Activated T-helper 2 cell treated with anti-CD3 and anti-CD28 coated beads, Interferon-gamma antibody, Interleukin-2, Interleukin-4, amounts not matched to agents 10 μg/mL and 5 μg/mL and 100 μg/mL, durations not matched to agents 14 hours and 24 hours and 36 hours (primary cell): ENCODE measurements at places on chromosomes 7 and 10. TPM values are rescaled to one million over a fixed set of nuclear protein-coding genes. Genes with fewer than 3 reads are reported as not detected.

- H3K36me3 ChIP-seq: no peaks in the 10 kb centered on the region
- H3K4me3 ChIP-seq: no peak overlapping the region
- no peak overlapping the region for H3K27ac ChIP-seq
- no peaks in the 10 kb centered on the region for H3K27me3 ChIP-seq
These were observed 73.4 kb downstream of the CFAP46 start for GRCh38 chr10:132868995-132869394.

- H3K36me3 ChIP-seq: no peaks in the 10 kb centered on the region
- no peak for DNase-seq
- no peak overlapping the region for H3K27ac ChIP-seq
- peaks cover 20% of the 10 kb centered on the region for H3K27me3 ChIP-seq
These were observed 25.2 kb downstream of the ATRNL1 start for GRCh38 chr10:115118346-115118745.

GRCh38 chr7:33185786-33186185 lies 56.4 kb downstream of the BBS9 start:
- H3K36me3 ChIP-seq: no peaks in the 10 kb centered on the region
- no peak for DNase-seq
- peaks cover 5% of the 10 kb centered on the region for H3K4me1 ChIP-seq

GRCh38 chr10:74077416-74077815 lies 73.2 kb downstream of the AP3M1 start:
- peaks cover 46% of the 10 kb centered on the region for H3K4me1 ChIP-seq
- H3K27ac ChIP-seq: no peak overlapping the region
- no peak for DNase-seq
- peaks cover 57% of the 10 kb centered on the region for H3K36me3 ChIP-seq

Gene FAM241B
- total RNA-seq: 9.3 and 12.1 TPM in 2 replicates

Gene INTS1
- 86.7 and 91.0 TPM in 2 replicates for total RNA-seq

Gene FFAR4
- total RNA-seq: not detected in 2 replicates

DNA sequence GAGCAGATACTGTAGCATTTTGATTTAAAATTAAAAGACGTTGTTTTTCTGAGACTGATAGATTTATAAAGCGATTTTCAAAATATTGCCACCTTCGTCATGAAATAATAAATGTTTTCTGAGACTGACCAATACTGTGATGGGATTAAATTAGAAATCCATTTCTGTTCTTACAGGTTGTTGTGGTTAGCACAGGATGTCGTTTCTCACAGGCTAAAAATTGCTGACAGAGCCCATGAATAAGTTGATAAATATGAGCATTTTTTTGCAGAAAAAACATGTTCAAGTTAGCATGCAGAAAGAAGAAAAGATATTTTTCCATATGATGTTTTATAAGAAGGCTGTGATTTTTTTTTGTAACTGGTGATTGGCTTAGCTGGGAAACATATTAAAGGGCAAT lies 66.8 kb downstream of the POU6F2 start:
- no peak overlapping the region for H3K4me3 ChIP-seq
- H3K27me3 ChIP-seq: peaks cover 3% of the 10 kb centered on the region
- DNase-seq: no peak
- no peak overlapping the region for H3K27ac ChIP-seq
- H3K4me1 ChIP-seq: no peaks in the 10 kb centered on the region

- no peak overlapping the region for H3K27ac ChIP-seq
- H3K4me1 ChIP-seq: peaks cover 2% of the 10 kb centered on the region
- no peak for DNase-seq
- no peaks in the 10 kb centered on the region for H3K27me3 ChIP-seq
- no peaks in the 10 kb centered on the region for H3K36me3 ChIP-seq
These were observed 27.7 kb downstream of the PHYH start for GRCh38 chr10:13272164-13272571.

Gene SFRP4
- total RNA-seq: not detected in 2 replicates

- no peak overlapping the region for H3K4me3 ChIP-seq
- no peaks in the 10 kb centered on the region for H3K36me3 ChIP-seq
- no peak for DNase-seq
- H3K27me3 ChIP-seq: no peaks in the 10 kb centered on the region
These were observed 76.9 kb upstream of the ANK3 start for GRCh38 chr10:60466267-60467201.

Gene GTF2I
- total RNA-seq: 186 and 188 TPM in 2 replicates

GRCh38 chr7:150823043-150823442 lies 22.5 kb downstream of the TMEM176A start:
- peaks cover 37% of the 10 kb centered on the region for H3K27me3 ChIP-seq
- H3K4me1 ChIP-seq: peaks cover 5% of the 10 kb centered on the region

DNA sequence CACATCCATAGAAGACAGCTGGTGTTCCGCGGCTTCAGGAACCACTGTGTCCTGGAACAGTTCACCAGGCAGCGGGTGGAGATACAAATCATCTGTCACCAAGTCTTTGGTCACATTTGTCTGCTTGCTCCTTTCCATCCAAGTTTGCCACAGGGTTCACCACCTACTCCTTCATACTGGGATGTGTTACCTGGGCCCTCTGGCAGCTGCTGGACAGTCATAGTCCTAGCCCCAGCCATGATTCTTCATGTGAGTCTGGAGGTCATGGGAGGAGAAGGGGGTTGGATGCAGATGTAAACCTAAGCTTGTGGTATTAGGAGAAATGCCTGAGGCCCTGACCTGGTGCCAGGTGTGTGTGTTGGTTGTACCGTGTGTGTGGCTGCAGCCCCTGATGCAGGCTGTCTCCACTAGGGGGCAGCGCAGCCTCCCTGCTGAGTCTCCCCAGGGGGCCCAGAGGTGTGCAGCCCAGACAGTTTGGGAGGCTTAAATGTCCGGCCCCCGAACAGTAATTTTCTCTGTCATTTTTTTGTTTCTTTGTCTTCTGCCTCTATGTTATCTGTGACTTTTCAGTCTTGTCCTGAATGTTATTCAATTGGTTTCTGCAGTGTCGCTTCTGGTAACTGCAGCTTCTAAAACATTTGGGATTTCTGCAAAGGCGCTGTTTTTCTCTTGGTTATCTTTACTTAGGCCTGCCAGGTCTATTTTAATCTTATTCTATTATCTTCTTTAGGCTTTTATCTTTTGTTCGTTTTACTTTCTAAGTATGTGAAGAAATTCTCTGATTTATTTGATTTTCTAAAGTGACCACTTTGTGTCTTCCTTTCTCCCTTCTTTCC lies 14.8 kb downstream of the NPS start:
- no peak overlapping the region for H3K4me3 ChIP-seq
- no peaks in the 10 kb centered on the region for H3K36me3 ChIP-seq
- H3K27ac ChIP-seq: no peak overlapping the region
- no peaks in the 10 kb centered on the region for H3K4me1 ChIP-seq

DNA sequence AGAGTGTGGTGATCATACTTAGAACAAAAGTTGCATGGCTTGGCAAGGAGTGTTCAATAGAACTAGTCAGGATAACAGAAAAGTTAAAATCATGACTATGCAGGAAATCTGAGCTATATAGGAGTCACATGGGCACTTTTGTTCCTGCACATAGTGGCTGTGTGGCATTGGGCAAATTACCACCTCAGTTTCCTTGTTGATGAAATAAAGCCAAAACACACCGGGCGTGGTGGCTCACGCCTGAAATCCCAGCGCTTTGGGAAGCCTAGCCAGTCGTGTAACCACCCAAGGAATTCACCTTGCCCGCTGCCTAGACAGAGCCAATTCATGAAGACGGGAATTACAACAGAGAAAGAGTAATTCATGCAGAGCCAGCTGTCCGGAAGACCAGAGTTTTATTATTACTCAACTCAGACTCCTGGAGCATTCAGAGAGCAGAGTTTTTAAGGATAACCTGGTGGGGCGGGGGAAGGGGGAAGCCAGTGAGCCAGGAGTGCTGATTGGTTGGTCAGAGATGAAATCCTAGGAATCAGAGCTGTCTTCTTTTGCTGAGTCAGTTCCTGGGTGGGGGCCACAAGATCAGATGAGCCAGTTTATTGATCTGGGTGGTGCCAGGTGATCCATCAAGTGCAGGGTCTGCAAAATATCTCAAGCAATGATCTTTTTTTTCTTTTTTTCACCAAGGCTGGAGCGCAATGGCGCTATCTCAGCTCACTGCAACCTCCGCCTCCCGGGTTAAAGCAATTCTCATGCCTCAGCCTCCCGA lies 6.4 kb upstream of the MKRN1 start:
- no peak overlapping the region for H3K4me3 ChIP-seq
- DNase-seq: no peak
- H3K4me1 ChIP-seq: peaks cover 13% of the 10 kb centered on the region
- H3K27ac ChIP-seq: no peak overlapping the region
- H3K27me3 ChIP-seq: no peaks in the 10 kb centered on the region

Gene DENND2A
- total RNA-seq: not detected in 2 replicates

Gene IDI2
- total RNA-seq: not detected in 2 replicates

Gene AKR1C4
- not detected in 2 replicates for total RNA-seq

Gene TMEM130
- total RNA-seq: 0.30 TPM in 1 of 2 replicates, not detected in the other

Gene PHYHIPL
- total RNA-seq: not detected in 2 replicates

Gene DGKB
- total RNA-seq: not detected in 2 replicates

- H3K27me3 ChIP-seq: no peaks in the 10 kb centered on the region
- H3K36me3 ChIP-seq: no peaks in the 10 kb centered on the region
- DNase-seq: no peak
These were observed 108.1 kb upstream of the IGFBP3 start for GRCh38 chr7:46029111-46029704.

- H3K27ac ChIP-seq: no peak overlapping the region
- no peak overlapping the region for H3K4me3 ChIP-seq
- no peaks in the 10 kb centered on the region for H3K36me3 ChIP-seq
- H3K4me1 ChIP-seq: peaks cover 2% of the 10 kb centered on the region
These were observed 319.1 kb upstream of the PFKP start for GRCh38 chr10:2748287-2748686.

DNA sequence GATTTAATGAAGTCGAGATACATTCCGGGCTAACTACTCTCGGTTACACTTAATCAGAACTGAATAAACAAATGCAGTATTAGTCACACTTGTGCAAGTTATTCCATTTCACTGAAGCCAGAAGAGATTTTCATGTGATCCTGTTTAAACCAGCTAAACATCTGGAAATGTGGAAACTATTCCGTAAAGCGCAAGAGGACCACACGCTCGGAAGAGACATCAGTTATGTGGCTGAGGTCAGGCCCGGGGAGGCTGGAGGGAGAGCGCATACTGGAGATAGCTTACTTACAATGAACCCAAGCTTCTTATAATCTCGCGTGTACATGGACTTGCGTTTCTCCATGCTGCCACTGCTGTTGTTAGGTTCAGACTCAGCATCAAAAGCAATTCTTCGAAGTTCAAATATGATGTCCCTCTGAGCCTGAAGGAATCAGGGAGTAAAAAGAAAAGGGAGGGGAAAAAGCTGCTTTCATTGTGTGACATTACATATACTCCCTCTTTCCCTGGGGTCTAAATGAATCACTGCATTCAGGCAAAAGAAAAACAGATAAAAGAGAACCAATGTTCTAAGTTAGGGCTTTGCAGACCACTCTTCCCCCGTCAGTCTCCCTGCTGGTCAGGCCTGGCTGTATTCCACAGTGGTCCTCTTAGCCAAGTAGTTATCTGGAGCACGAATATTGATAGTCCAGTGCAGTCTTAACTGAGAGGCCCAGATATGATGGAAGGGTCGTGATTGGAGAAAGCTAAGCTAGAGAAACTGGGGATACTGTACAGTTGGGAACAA lies 237.4 kb downstream of the ELMO1 start:
- peaks cover 15% of the 10 kb centered on the region for H3K4me1 ChIP-seq
- DNase-seq: no peak
- H3K27me3 ChIP-seq: no peaks in the 10 kb centered on the region
- peaks cover 72% of the 10 kb centered on the region for H3K36me3 ChIP-seq

GRCh38 chr10:102120991-102121738 lies 997 bp upstream of the LDB1 start:
- H3K27ac ChIP-seq: peak overlapping the region; percentile 90
- no peaks in the 10 kb centered on the region for H3K36me3 ChIP-seq
- H3K27me3 ChIP-seq: no peaks in the 10 kb centered on the region
- DNase-seq: no peak
- H3K4me3 ChIP-seq: peak overlapping the region; percentile 85
- peaks cover 39% of the 10 kb centered on the region for H3K4me1 ChIP-seq

GRCh38 chr7:26428571-26428970 lies 136.9 kb downstream of the SNX10 start:
- H3K36me3 ChIP-seq: no peaks in the 10 kb centered on the region
- DNase-seq: no peak
- peaks cover 14% of the 10 kb centered on the region for H3K27me3 ChIP-seq
- no peaks in the 10 kb centered on the region for H3K4me1 ChIP-seq

Gene CWF19L1
- total RNA-seq: 41.4 and 44.7 TPM in 2 replicates

DNA sequence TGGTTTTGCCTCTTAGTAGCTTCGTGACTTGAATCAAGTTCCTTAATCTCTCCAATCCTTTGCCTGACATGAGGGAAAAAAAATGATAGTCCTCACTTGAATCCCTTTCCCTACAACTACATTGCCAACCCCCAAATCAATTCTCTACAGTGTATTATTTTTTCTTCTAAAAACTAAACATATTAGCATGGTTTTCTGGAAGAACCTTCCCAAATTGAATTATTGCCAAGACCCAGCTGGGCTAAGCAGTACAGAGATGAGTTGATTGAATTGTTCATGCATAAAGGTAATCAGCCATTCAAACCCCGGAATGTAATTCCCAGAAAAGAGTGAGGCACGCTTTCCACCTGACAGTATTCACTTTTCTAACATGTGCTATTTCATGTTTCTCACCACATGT lies 155.6 kb upstream of the AGR3 start:
- DNase-seq: no peak
- H3K4me3 ChIP-seq: no peak overlapping the region
- H3K4me1 ChIP-seq: peaks cover 31% of the 10 kb centered on the region
- no peaks in the 10 kb centered on the region for H3K36me3 ChIP-seq

GRCh38 chr10:34094146-34094696 lies 720.9 kb downstream of the PARD3 start:
- DNase-seq: no peak
- no peaks in the 10 kb centered on the region for H3K27me3 ChIP-seq
- no peaks in the 10 kb centered on the region for H3K4me1 ChIP-seq
- no peaks in the 10 kb centered on the region for H3K36me3 ChIP-seq

Gene RAPGEF5
- total RNA-seq: 0.67 and 0.82 TPM in 2 replicates

DNA sequence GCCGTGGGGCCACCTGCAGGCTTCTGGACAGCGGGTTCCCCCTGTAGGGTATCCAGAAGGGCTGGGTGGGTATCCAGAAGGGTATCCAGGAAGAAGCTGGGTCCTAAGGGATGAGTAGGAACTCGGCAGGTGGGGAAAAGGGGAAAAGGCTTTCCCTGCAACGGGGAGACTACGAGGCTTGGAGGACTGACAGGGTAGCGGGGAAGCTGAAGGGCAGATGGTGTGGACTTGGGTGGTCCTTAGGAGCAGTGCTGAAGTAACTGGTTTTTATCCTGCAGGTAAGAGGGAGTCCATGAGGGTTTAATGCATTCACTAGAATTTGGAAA lies 525 bp downstream of the UBE2D4 start:
- no peaks in the 10 kb centered on the region for H3K27me3 ChIP-seq
- no peak for DNase-seq
- peak overlapping the region; percentile 91 for H3K27ac ChIP-seq
- peak overlapping the region; percentile 92 for H3K4me3 ChIP-seq

Gene NSUN5
- total RNA-seq: 58.3 and 63.2 TPM in 2 replicates

DNA sequence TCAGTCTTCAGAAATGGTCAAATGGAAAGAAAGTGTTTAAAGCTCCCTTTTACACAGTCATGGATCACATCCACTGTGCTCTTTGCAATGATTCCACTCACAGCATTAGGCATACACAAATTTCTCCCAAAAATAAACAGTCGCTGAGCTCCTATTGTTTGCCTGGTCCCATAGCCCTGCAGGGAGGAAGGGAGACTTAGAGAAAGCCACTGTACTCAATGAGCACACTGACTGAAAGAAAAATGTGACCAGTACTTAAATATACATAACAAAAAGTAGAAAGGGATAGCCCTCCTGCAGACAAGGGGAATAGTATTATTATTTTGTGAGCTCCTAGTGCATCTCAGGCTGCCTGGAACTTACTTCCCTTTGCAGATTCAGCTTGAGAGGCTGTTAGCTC lies 853.2 kb downstream of the GRID1 start:
- no peaks in the 10 kb centered on the region for H3K27me3 ChIP-seq
- DNase-seq: no peak
- no peaks in the 10 kb centered on the region for H3K36me3 ChIP-seq
- no peak overlapping the region for H3K4me3 ChIP-seq
- no peak overlapping the region for H3K27ac ChIP-seq
- H3K4me1 ChIP-seq: no peaks in the 10 kb centered on the region

Gene EEF1AKMT2
- 20.9 and 21.0 TPM in 2 replicates for total RNA-seq
